ENCODE measurements at places on chromosomes 16 and 17.
A peak's percentile ranks its signal among the peaks of the same experiment; 100 is the strongest.

- DNase-seq, result no peak
These were observed 167.2 kb downstream of the CYB561 start for GRCh38 chr17:63278728-63279442.

DNA sequence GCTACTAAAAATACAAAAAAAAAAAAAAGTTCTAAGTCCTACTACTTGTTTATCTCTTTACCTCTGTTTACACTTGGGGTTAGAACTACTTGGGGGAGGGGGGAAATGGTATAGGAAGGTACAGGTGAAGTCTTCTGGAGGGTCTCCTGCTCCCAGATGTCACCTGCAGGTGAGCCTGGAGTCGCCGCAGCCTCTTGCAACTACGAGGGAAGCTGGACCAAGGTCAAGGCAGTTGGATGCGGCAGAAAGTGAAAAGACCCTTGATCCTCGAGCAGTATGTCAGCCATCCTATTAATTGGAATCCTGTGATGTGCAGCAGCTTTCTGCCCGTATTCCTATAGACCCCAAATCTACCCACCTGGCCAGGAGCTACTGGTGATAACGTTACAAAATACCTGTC, 33.0 kb downstream of the HAPSTR1 start:
- DNase-seq, result no peak

DNA sequence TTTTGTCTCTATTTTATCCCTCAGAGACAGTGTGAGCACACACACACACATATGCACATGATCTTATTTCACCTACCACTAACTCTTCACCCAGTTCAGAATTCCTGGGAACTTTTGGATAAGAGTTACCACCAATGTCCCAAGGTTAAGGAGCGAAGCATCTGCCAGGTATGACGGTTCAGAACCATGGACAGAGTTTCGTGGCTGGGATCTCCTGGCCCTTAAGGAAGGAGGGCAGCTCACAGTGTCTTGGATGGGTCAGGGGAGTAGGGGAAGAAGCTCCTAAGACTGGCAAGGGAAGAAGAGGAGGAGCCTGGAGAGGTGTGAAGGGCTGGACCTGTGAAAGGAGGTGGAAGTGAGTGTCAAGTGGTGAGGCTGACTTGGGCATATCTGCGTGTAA, 23.0 kb upstream of the TMEM132E start:
- peak; percentile 37 for DNase-seq

DNA sequence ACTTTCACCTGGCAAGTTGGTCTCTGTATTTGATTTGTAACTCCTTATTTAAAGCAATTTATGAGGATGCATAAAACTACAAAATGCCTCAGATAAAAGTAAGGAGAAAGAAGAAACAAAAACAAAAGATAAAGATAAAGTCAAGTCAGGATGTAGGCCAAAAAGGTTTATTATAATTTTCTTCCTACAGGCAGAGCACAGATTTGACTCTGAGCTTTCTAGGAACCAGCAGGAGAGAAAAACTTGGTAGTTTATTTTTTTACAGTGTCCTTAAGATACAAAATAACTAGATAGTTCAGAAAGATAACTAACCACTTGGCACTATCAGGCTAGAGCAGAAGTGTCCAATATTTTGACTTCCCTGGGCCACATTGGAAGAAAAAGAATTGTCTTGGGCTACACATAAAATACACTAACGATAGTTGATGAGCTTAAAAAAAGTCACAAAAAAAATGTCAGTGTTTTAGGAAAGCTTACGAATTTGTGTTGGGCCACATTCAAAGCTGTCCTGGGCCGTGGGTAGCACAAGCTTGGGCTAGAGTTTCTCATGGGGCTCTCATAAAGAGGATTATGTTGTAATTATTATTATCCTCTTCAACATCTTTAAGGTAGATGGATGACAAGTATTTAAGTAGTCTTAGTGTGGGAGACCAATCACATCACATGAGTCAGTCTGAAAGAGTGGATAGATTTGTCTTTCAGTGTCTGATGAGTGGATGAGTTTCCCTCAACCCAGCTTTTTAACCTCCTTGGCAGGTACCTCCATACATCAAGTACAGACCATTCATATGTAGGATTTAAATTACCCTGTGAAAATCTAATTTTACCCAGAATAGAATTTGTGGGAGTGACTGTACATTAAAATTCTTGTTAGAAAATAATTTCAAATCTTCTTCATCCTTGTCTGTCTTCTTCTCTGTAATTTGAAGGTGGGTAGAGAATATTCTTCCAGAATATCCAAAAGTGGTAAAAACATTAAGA, 17.0 kb downstream of the PAFAH1B1 start:
- DNase-seq, result no peak

DNA sequence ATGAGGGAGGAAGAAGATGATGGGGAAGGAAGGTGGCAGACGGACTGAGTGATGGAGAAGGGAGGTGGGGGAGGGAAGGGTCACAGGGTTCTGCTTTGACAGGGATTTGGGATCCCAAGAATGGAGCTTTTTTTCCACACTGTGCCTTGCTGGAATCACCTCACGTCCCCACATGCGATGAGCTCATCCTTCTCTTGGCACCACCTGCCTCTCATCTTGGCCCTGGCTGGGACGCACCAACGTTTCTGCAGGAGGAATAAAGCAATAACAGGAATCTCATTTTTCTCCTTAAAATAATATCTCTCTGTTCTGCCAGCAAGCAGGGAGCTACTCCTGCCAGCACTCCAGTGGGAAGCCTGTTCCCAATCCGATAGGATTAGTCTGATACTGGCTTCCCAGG, 47.8 kb downstream of the MEOX1 start:
- DNase-seq, result no peak

DNA sequence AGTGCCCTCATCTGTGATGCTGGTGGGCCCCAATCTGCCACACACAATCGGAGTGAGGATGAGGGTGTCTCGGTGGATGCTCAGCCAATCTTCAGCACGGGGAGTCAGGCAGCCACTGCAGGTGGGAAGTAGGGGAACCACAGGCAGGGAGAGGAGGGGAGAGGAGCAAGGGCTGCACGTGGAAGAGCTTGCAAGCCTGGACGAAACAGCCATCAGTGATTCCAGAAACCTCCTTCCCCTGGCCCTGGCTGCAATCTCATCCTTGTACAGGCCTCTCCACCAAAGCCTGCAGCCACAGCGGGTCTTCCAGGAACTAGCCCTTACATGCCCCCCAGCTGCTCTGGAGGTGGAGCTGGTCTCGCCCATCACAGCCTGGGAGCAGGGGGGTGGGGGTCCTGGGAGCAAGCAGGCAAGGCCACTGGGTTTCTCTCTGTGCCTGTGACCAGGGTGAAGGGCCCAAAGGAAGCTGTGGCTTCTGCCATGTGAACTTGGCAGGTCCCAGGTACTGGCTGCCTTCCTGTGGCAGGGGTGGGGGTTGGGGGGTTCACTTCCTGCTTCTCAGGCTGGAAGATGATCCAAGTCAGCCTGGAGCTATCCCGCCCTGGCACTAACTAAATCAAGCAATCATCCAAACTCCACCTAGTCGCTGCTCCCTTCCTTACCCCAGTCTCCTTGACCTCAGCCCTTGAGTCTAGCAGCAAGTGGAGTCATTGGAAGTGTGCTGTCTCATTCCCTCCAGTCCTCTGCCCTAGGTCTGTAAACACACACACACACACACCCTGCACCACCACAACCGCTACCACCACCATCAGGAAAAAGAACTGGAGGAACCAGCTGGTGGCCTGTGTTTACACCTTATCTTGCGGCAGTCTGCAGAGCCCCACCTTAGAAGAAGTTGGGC, 29.4 kb upstream of the MLKL start:
- DNase-seq, result peak; percentile 44

DNA sequence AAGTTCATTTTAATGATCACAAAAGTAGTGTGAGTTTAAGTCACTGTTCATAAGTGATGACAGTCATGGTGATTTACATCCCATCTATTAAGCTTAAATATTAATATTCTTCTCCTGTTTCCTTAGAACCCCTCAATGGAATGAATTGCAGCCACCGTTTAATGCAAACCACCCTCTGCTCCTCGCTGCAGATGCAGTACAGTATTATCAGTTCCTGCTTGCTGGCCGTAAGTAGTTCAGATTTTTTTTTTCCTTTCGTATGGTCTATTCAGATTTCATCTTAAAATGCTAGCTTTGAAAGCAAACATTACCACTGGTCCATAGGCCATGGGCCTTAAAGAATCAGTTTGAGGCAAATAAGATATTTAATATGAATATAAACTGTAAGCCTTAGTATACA, 359.0 kb upstream of the TBX2 start:
- no peak for DNase-seq

GRCh38 chr16:69443927-69444631, 19.7 kb downstream of the CYB5B start:
- DNase-seq, result peak; percentile 12

GRCh38 chr16:11915114-11915643, 577 bp downstream of the GSPT1 start:
- no peak for DNase-seq

GRCh38 chr17:10276436-10276835, 78.0 kb upstream of the GAS7 start:
- DNase-seq, result no peak

- DNase-seq, result peak; percentile 70
These were observed 287.4 kb downstream of the HAPSTR1 start for GRCh38 chr16:9378876-9379275.

DNA sequence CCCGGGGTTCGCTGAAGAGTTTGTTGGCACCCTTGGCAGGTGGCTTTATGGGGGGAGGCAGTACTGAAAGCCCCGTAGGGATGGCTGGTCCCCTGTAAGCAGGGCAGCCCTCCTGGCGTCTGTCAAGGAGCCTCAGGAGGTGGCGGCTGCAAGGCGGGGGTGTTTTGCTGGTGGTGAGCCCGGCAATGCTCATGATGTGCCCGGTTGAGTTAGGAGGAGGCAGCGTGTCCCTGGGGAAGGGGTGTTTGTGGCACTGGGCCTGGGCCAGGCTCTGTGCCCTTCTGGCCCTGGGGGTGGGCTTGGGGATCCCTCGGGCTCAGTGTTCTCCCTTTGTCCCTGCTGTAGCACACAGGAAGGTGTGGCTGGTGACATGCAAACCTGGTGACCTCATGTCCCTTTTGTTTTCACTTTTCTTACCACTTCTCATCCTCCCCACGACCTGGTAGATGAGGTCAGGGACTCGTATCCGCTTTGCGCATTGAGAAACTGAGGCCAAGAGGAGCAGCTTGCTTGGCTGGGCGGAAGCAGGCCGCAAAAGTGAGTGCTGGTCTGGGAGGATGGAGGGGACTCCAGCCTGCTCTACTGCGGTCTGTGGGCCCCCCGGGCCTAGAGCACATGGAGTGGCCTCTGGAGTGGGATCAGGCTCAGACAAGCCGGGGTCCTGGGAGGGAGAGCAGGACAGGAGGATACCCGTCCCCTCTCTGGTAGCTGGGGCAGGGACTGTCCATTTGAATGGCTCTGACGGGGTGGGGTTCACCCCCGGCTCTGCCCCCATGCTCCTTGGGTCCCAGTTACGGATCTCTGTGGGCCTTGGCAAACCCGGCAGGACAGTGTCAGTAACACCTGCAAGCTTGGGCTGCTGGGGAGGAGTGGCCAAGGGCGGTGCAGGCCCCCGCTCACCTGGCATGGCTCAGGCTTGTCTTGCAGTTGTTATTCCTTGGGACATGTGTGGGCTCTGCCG, 2.2 kb downstream of the SNN start:
- no peak for DNase-seq

GRCh38 chr17:33196883-33197282, 96.2 kb downstream of the ASIC2 start:
- no peak for DNase-seq

- DNase-seq, result no peak
These were observed 34.8 kb upstream of the CPHXL start for GRCh38 chr16:75761108-75761507.

DNA sequence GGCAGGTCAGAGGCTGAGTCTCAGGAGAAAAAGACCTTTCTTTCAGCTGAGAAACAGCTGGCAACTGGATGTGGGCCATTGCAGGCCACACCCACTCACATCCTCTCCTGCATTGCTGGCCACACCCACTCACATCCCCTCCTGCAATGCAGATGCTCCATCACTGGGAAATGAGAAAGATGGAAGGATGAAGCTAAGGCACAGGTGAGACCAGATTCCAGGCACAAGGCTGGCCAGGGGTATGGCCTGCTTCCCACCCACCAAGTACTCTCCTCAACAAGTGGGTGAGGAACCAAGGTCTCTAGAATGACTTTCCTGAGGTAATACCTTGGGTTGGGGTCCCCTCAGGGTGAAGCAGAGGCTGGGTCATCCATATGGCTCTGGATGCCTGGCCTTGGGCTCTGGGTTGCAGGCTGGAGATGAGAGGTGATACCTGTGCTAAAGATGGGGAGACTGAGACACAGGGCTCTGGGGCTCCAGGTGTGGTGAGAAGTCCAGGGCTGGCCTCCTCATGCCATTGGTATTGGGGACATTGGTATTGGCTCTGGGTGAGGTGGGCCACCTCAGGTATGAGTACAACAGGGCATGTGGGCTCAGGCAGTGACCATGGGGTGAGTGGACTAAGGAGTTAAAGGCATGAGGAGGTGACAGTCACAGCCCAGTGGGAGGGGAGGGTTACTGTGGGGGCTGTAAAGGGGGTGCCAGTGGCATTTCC, 1726.8 kb downstream of the TP53TG3F start:
- no peak for DNase-seq

GRCh38 chr17:28055546-28056275, 13.2 kb downstream of the NLK start:
- no peak for DNase-seq

DNA sequence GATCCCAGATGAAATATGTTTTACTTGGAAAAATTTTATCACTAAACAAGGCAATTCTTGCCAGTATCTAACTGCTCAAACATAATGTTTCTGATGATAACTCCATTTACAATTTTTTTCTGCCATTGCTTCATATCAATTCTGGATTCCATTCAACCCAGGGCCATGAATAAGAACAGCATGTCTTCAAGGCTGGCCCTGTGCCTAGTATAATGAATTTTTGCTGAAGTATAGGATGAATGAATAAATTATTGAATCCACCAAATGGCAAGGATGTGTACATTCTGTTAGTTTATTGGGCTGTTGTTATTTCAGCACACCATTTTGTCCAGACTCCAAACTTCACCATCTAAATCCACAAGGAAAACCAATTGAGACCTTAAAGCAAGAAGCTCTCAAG, 414.7 kb downstream of the HS3ST3B1 start:
- DNase-seq, result peak; percentile 27

GRCh38 chr17:48262982-48263730, 155.6 kb downstream of the SNX11 start:
- no peak for DNase-seq

DNA sequence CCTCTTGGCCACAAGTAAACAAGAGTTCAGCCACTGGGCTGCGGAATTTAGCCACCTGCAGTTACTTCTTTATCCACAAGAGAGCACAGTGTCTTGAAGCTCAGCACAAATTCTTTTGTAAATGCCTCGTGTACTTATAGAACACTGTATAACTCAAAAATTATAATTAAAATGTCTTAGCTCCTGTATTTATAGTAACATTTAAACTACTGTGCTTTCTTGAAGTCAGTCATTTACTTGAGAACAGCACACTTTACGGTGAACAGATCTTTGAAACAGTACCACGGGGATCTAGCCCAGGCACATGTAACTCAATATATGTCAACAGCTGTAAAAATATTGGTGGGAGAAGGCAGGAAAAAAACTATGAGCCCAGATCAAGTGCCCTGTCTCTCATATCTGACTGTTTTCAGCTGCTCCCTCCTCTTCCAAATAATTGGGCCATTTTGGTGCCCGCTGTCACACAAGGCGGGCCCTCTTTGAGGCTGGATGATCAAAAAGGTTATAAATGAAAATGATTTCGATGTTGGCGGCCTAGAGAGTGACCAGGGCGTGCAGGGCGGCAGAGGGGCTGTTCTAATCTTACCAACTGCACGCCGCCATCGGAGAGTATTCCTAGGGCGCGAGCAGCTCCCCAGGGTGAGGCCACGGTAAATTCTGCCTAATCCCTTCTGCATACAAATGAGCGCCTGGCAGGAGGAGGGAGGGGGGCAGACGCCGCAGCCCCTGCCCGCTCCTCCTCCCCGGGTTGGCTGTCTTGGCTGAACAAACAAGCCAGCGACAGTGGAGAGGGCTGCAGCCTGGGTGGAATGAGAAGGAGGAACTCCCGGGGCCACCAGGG, 183.2 kb downstream of the C16orf78 start:
- peak; percentile 77 for DNase-seq

Measured in lung (tissue), 17 donors.